ENCODE measurements at places on chromosomes 16 and 17.

- DNase-seq = peak; percentile 24
These were observed 43.2 kb downstream of the RAI1 start for GRCh38 chr17:17724307-17725010.

- DNase-seq = no peak
These were observed 66.4 kb downstream of the NXN start for GRCh38 chr17:913207-913606.

- no peak for DNase-seq
These were observed 20.0 kb downstream of the CNP start for GRCh38 chr17:41986634-41987033.

DNA sequence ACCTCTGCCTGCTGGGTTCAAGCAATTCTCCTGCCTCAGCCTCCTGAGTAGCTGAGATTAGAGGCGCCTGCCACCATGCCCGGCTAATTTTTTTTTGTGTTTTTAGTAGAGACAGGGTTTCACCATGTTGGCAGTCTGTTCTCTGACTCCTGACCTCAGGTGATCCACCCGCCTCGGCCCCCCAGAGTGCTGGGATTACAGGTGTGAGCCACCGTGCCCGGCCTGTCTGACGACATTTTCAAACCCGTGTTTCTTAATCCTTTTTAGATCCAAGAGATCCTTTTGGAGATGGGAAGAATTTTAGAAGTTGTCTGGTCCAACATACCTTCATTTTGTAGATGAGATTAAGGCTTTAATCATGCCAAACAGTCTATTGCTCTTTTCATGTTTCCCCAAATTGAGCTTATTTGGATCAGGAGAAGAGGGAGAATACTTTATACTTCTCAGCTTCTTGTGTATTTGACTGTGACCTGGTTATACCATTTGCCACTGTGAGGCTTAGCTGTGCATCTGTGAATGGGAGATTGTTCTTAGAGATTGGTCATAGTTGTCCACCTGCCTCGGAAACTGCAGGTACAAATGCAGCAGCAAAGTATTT, 25.8 kb downstream of the USP10 start:
- no peak for DNase-seq

DNA sequence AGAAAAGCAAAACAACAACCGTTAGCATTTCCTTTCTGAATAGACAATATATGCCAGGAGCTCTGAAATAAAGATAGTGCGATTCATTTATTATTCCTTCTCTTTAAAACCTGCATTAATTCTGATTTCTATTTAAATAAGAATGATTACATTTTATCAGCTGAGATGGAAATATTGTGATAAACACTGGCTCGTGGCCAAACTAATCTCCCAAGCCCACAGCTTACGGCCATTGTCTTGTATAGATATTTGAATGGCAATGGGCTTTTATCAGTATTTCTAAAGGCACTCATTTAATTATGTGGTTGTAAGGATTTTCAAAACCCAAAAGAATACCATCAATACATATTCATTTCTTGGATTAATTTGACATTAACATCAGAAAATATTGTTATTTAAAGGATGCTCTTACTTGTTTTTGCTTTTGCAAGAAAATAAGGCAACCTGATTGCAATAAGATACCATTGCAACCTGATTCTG, 123.7 kb upstream of the IRX5 start:
- DNase-seq = no peak

DNA sequence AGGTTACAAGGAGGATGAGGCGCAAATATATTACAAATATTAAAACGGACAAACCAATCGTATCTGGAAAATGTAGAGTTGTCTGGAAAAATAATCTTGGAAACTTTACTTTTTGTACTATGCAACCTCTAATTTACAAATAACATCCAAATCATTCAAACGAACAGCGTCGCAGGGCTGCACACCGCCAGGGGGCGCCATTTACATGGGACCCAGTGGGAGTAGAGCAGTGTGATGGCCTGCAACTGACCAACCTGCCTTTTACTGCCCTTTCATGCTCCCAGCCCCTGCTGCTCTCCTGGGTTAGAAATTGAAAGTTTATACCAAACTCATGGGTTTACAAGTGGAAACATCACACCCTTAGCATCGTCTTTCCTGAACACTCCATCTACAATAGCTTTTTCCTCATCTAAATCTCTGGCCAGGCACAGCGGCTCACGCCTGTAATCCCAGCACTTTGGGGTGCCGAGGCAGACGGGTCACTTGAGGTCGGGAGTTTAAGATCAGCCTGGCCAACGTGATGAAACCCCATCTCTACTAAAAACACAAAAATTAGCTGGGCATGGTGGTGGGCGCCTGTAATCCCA, 10.0 kb downstream of the PITPNC1 start:
- DNase-seq = peak; percentile 71

GRCh38 chr17:70804161-70804560, 634.8 kb downstream of the KCNJ2 start:
- no peak for DNase-seq

- DNase-seq = peak; percentile 40
These were observed 939 bp upstream of the WDR90 start for GRCh38 chr16:648071-648780.

DNA sequence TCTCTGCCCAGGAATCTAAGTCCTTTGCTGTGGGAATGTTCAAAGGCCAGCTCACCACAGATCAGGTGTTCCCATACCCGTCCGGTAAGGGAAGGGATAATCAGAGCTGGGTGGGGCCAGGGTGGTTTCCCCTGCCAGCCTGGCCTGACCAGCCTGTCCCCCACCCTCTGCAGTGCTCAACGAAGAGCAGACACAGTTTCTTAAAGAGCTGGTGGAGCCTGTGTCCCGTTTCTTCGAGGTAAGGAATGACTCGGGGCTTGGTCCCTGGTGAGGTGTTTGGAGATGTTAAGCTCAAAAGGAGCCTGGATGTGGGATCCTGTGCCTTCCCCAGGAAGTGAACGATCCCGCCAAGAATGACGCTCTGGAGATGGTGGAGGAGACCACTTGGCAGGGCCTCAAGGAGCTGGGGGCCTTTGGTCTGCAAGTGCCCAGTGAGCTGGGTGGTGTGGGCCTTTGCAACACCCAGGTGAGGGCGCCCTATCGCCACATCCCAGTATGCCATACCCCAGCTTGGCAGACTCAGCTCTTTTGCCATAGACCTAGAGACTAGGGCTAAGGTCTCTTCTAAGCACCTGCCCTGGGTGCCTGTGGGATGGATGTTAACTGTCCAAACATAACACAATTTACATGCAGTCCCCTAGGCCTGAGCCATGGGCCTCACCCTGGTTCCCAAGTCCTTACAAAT, 997 bp downstream of the ACADVL start:
- DNase-seq = peak; percentile 67

- DNase-seq = no peak
These were observed 21.9 kb downstream of the GJD3 start for GRCh38 chr17:40342504-40343218.

DNA sequence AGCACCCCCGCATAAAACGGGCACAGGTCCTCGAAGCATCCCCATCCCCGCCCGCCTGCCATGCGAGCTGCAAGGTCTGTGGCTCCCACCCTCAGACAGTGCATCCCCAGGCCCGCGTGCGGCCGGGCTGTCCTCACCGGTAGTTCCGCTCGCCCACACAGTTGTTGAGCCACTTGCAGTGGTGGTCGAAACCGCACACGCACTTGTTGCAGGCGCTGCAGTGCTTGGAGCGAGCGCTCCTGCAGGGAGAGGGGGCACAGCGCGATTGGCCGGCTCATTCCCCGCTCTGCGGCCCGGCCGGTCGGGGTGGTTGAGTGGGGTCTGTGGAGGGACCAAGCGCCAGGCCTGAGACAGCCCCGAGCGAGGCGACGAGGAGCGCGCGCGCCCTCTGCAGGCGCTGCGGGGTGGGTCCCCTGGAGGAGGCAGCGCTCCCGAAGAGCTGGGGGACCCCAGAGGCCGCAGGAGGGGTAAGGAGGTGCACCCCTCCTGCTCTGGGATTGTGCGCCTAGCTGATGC, 6.0 kb upstream of the TPPP3 start:
- peak; percentile 40 for DNase-seq

GRCh38 chr17:13442361-13442760, 159.4 kb downstream of the HS3ST3A1 start:
- no peak for DNase-seq

Data from CD4-positive, alpha-beta T cell treated with Interferon alpha-2 for 1 hour (primary cell).